ENCODE measurements at places on chromosomes 11 and 22.
A peak's percentile ranks its signal among the peaks of the same experiment; 100 is the strongest.

DNA sequence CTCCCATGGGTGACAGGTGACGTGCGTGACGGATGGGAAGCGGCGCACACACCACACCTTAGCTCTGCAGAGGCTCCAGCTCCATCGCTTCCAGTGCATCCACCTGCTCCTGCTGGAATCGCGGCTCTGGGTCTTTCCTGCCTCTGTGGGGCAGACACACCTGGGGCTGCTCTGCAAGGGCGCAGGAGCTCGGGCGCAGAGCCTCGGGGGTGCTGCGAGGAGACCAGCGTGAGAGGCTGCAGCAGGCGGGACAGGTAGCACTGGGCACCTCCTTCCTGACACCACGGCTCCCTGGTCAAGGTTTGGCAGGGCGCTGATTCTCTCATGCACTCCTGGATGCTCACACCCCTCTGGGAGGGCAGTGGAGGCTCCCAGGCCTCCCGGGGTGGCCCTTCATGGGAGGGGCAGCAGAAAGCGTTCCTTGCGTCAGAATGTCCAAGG, 1494.3 kb downstream of the BRD1 start:
- no peak for DNase-seq

DNA sequence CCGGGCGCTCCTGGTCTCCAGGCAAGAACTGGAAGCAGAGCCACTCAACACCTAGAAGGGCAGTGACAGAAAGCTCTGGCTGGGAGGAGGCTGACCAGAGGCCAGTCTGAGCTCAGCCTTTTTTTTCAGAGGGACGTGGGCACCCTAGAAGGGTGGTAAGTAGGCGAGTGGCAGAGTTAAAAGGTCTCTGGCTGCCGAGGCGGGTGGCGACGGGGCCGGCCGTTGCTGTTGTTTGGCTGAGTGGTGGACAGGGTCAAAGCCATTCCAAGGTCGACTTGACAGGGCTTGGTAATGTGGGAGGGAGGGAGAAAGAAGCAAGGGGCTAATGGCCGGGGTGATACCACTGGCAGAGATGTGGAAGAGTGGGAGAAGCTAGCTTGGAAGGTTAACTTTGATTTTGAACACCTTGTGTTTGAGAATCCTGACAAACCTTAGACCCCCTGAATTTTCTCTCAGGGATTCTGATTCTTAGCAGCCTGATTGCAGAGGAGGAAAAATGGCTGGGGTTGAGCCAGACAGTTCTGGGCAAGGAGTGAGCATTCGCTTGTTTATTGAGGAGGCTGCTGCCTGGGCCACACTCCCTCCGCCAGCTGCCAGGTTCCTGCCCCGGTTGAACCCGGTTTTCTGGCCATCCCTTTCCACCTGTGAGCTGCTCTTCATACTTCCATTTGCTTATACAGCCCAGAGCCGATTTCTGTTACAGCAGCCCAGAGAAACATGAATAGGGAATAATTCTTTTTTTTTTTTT, 868 bp upstream of the SYCE3 start:
- no peak for DNase-seq

DNA sequence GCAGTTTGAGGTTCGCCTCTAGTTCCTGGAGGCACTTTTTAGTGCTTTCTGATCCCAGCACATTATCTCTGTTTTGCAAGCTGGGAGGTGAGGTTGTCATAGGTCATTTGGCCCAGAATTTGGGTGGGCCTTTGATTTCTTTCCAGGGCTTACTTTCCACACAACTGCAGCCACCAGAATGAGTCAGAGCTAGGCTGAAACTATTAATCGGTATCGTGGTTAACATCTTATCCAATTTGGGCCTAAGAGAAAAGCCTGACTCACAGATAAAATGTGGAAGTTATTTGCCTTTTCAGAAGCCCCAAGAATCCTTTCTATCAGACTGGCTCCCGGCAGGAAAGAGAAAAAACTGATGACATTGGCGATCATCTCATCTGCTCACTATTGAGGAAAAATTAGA, 166.4 kb downstream of the KIRREL3 start:
- no peak for DNase-seq

- no peak for DNase-seq
Measured at GRCh38 chr11:128878455-128878854, 11.4 kb upstream of the KCNJ1 start.

DNA sequence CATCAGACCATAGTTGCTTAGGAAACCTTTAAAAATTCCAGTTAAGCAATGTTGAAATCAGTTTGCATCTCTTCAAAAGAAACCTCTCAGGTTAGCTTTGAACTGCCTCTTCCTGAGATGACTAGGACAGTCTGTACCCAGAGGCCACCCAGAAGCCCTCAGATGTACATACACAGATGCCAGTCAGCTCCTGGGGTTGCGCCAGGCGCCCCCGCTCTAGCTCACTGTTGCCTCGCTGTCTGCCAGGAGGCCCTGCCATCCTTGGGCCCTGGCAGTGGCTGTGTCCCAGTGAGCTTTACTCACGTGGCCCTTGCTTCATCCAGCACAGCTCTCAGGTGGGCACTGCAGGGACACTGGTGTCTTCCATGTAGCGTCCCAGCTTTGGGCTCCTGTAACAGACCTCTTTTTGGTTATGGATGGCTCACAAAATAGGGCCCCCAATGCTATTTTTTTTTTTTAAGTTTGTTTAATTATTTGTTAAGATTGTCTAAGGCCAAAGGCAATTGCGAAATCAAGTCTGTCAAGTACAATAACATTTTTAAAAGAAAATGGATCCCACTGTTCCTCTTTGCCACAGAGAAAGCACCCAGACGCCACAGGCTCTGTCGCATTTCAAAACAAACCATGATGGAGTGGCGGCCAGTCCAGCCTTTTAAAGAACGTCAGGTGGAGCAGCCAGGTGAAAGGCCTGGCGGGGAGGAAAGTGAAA, 73.4 kb downstream of the NCAPD3 start:
- no peak for DNase-seq

- DNase-seq, result no peak
Measured at GRCh38 chr11:41320653-41321052, 138.8 kb downstream of the LRRC4C start.

DNA sequence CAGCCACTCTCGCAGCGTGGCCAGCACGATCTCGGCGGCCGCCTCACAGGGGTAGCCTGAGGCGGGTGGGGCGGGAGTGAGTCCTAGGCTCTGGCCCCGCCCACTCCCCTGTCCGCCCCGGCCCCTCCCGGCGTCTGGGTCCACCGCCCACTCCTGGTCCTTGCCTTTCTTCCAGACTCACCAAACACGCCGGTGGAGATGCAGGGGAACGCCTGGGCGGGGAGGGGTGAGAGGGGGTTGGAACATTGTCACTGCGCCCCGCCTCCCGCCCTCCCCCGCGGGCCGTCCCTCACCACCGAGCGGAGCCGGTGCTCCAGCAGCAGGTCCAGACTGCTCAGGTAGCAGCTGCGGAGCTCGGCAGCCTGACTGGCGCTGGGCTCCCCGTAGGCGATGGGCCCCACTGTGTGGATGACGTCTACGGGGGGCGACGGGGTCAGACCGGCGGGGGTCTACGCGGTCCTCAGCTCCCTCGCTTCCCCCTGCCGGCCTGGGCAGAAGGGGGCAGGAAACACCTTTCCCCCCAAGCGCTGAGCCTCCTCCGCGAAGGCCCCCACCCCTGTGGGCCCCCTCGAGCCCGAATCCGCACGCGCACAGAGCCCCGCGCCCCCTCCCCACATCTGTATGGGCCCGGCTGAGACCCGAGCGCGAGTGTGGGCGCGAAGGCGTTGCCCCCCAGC, 13.2 kb downstream of the OTUB1 start:
- peak; percentile 95 for DNase-seq

DNA sequence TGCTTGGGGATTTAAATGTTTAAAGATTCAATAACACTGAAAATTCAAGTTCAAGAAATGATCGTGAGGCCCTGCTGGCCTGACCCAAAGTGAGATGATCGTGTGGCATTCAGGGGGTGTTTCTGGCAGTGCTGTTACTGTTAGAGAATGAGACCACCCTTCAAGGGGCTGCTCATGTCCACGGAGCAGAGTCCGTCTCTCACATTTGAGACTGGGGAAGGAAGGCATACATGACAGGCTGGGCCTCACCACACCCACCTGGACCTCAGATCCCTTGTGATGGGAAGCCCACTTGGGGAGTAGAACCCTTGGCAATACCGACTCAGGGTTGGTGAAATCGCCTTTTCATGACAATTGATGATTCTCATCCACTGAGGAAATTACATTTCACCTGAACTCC, 16.1 kb upstream of the NRIP3 start:
- no peak for DNase-seq

DNA sequence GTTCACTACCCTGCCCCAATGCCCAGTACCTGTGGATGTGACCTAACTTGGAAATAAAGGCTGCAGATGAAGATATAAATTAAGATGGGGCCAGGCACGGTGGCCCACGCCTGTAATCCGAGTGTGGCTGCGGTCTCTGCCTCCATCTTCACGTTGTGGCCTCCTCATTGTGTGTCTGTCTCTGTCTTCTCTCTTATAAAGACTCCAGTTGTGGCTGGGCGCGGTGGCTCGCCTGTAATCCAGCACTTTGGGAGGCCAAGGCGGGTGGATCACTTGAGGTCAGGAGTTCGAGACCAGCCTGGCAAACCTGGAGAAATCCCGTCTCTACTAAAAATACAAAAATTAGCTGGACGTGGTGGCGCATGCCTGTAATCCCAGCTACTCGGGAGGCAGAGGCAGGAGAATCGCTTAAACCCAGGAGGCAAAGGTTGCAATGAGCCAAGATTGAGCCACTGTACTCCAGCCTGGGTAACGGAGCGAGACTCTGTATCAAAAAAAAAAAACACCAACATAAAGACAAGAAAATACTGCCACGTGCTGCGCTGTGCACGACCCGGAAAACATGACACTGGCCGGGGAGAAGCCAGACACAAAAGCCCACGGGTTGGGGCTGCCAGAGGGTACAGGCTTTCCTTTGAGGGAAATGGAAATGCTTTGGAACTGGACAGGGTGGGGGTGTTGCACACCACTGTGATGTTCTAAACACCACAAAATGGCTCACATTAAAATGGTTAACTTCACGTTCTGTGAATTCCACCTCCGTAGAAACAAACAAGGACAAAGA, 18.7 kb downstream of the CELSR1 start:
- DNase-seq, result no peak
